ENCODE measurements at places on chromosomes 4 and X. TPM values are rescaled to one million over a fixed set of nuclear protein-coding genes. Genes with fewer than 3 reads are reported as not detected.

DNA sequence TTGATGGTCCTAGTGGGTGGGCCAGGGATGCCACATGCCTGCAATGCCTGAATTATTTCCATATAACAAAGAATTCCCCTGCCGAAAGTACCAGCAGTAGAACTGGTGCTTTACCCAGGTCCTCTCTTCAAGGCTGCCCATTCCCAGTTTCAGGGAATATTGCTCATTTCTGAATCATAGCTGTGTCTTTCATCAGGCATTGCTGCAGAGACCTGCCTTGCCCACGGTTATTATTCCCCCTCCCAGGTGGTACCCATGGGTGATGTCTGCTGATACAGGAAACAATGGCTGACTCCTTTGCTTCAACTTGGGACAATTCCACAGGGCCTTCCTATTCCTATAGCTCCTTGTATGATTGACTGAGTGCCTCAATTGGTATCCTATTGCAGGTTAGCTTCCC, 9.7 kb upstream of the IQCM start:
- DNase-seq: no peak

DNA sequence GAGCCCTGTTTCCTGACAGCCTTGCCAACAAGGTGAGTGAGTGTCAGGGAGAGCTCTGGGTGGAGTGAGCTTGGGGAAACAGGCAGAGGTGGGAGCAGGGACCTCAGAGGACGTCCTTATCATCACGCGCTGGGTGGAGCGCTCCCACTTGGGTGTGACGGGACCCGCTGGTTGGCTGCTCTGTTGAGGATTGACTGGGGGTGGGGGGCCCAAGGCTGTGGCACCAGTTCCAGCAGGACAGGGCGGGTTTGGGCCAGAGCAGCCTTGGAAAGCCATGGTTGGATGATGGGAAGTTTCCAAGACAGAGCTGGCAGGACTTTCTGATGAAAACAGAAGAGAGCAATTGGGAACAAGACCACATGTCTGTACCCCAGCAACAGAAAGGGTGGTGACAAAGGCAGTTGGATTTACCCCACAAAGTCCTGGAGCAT, 3.0 kb upstream of the PCGF3 start:
- no peak for DNase-seq

GRCh38 chr4:159003420-159004253, 99.2 kb upstream of the RAPGEF2 start:
- DNase-seq: no peak

DNA sequence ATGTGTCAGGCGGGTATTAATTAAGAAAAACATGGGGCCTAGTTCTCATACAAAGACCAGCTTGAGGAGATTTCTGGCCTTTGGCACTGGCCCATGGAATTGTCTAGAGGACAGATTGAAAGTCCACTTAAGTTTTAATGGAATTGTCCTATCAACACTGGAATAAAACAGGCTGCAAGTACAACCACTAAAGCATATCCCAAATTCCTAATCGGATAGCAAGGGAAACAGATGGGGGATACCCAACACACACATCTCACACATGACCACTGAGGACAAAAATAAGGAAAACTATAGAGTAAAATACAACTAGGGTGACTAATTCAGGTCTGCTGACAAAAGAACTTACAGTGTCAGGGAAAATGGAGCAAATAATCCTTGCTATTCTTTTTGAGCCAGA, 167.8 kb downstream of the GASK1B start:
- no peak for DNase-seq

GRCh38 chr4:102439812-102440211, 61.3 kb upstream of the NFKB1 start:
- DNase-seq: no peak

DNA sequence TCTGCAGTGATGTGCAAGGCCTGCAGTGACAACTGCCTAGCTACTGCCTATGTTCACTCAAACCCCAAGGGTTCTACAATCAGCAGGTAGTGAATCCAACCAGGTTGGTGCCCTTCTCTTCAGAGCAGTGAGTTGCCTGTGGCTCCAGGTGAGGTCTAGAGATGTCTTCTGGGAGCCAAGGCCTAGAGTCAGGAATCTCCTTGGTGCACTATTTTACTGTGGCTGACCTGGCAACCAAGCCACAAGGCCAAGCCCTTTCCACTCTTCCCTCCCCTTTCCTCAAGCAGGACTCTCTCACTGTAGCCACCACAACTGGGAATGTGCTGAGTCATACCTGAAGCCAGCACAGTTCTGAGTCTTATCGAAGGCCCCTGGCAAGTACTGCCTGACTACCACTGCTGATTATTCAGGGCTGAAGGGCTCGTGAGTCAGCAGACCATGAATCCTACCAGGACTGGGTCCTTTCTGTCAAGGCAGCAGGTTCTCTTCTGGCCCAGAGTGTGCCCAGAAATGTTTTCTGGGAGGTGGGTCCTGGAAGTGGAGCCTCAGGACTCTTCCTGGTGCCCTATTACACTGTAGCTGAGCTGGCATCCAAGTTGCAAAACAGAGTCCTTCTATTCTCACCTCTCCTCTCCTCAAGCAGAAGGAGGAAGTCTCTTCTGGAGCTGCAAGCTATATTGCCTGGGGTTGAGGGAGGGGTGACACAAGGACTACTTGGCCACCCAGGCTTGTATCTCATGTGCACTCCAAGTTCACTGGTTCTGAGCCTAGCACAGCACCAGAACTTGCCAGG, 111.6 kb downstream of the BTC start:
- no peak for DNase-seq

- no peak for DNase-seq
Observed at GRCh38 chr4:163558539-163559044, 64.1 kb downstream of the TMA16 start.

GAGE12J gene
- not detected for polyA plus RNA-seq

MFAP3L gene
- polyA plus RNA-seq: 24.0 TPM

MAGEC2 gene
- not detected for polyA plus RNA-seq

ETNPPL gene
- polyA plus RNA-seq: 0.28 TPM

NUDT6 gene
- polyA plus RNA-seq: 18.6 TPM
